Naive thymus-derived CD8-positive, alpha-beta T cell (primary cell): ENCODE measurements at places on chromosomes 2 and 18. TPM values are rescaled to one million over a fixed set of nuclear protein-coding genes. Genes with fewer than 3 reads are reported as not detected.

The SULT1C4 gene
- not detected for total RNA-seq

GRCh38 chr2:44291281-44292248 is 16.3 kb downstream of the SLC3A1 start:
- no peak for DNase-seq

DNA sequence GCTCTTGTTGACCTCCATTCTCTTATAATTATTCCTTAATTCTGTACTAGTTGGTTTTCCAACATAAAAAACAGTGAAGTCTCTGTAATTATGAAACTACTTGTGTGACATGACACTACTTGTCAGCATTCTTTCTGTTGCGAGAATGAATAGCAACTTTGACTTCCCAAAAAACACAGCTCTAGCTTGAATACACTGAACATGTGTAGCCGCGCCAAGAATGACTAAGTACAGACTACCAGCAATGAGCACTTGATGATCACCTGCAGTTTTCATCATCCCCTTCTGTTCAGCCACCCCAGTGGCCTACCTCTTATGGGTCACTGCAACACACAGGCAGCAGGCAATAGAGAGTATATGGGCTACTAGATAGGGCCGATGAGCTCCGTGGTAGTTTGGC is 229.3 kb downstream of the TGIF1 start:
- DNase-seq: no peak

DNA sequence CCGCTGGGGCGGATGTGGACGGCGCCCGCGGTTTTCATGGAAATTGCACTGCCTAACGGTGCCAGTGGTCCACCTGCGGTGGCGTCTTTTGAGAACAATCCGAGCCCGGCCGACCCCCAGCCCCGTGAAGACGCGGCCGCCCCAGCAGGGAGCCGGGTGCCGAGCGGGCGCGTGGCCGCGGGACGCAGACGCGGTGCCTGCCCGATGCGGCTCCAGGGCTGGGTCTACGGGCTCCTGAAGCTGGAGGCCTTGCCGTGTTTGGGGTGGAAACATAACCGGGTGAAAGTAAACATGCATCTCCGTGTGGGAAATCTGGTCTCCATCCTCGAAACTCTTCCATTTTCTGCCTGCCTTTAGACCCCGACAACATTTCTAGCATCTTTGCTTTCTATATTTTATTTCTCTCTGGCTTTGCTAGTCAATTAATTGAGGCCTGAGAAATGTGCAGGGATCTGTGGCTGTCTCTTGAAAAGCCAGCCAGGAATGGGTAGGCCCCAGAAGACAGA is 572 bp downstream of the INPP4A start:
- DNase-seq: no peak
